HepG2 (cell line): ENCODE measurements at places on chromosomes 4 and X.

DNA sequence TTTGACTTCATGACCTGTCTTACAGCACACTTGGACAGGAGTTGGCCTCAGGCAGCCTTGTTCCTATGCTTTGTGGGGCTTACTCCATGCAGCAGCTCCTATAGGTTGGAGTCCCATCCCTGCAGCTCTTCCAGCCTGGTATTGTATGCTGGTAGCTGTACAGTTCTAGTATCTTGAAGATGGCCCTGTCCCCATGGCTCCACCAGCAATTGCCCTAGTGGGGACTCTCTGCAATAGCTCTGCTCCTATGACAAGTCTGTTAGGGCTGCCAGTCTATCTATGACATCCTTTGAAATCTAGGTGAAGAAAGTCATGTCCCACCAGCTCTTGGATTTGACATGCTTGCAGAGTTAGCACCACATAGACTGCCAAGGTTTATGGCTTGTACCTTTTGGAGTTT lies 252.6 kb downstream of the ANTXR2 start:
- DNase-seq, result no peak

- DNase-seq, result no peak
Observed at GRCh38 chr4:155245105-155245504, 36.7 kb downstream of the NPY2R start.

GRCh38 chr4:103111598-103111997 lies 12.0 kb upstream of the BDH2 start:
- no peak for DNase-seq

DNA sequence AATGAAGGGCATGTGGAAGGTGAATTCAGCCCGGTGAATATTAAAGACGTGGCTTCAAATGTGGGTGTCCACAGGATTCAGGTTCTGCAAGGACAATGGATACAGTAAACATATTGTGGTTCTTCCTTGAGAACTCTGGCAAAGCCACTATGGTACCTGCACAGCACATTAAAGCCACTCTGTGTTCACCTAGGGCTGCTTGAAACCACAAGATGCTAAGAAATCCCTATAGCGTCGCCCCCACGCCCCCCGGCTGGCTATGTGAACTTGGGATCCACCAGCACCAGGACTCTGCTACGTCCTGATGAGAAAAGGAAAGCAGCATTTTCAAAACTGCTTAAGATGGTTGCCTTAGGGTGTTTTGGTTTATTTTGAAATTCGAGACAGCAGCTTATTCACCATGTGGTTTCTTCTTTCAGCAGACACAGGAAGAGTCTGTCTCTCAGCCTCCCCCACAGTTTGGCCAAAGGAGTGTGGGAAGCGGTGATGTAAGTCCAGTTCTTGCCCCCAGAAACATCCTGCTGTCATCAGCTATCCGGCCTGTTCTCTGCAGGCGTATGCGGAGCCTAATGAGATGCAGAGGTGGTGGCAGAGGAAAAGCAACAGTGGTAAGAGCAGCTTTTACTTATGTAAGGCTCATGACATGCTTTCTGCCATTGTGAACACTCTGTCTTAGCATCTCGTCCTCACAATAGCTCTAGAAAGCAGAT lies 111.5 kb downstream of the AFAP1 start:
- DNase-seq, result no peak

DNA sequence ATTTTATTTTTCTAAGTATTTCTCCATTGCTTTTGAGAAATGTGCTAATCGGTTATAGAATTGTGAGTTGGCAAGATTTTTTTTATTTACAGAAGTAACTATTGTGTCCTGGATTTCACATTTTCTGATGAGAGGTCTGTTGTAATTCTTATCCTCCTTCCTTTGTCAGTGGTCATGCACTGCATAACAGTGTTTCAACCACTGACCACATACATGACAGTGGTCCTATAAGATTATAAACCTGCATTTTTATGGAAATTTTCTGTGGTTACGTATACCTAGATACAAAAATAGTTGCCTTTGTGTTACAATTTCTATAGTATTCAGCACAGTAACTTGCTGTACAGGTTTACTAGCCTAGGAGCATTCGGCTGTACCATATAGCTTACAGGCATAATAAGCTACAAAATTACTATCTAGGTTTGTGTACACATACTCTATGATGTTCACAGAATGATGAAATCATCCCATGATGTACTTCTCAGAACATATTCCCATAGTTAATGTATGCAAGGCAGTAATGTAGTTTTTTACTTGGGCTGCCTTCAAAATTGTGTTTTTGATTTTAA lies 47.8 kb downstream of the APELA start:
- no peak for DNase-seq

DNA sequence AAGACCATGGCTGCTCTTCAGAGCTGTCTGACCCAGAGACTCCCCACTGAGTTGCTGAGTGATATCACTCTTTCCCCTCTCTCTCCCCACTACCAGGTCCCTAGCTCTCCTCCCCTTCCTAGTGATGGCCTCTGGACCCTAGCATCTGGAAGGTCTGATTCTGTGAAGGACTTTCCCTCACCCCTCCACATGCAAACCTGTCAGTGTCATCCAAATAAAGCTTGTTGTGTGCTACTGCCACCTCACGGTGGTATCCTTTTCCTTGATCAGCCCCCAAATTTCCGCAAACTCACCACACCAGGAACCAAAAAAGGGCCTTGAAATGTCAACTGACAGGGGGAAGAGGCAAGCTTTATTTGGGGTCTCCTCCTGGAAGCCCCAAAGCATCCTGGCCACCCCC lies 500.2 kb downstream of the IDS start:
- DNase-seq, result no peak

GRCh38 chrX:11611161-11611560 lies 54.6 kb downstream of the ARHGAP6 start:
- no peak for DNase-seq

GRCh38 chrX:154135458-154136229 lies 8.4 kb upstream of the OPN1LW start:
- DNase-seq, result no peak

DNA sequence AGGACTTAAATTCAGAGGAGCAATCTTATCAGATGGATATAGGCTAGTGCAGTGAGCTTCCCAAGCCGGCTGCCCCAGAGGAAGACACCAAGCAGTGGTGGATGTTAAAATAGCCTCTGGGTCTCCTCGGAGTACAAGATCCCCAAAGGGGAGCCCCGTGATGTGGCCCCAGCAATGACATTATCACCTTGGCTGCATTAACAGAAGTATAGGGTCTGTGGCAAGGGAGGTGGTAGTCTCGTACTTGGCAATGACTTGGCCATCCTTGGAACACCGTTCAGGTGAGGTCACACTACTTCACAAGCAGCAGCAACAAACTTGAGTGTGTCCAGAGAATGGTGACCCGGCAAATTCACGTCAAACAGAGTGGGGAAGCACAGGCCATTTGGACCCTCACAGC lies 67.8 kb downstream of the PSAPL1 start:
- no peak for DNase-seq

DNA sequence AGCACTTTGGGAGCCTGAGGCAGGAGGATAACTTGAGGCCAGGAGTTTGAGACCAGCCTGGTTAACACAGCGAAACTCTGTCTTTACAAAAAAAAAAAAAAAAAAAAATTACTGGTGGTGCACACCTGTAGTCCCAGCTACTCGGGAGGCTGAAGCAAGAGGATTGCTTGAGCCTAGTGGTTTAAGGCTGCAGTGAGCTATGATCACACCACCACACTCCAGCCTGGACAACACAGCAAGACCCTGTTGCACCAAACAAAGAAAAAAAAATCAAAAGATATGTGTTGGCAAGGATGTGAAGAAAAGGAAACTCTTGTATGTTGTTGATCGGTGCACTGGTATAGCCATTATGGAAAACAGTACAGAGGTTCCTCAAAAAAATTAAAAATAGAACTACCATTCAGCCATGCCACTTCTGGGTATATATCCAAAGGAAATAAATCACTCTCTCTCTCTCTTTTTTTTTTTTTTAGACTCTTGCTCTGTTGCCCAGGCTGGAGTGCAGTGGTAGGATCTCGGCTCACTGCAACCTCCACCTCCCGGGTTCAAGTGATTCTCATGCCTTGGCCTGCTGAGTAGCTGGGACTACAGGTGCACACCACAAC lies 15.2 kb downstream of the SH3D19 start:
- no peak for DNase-seq

DNA sequence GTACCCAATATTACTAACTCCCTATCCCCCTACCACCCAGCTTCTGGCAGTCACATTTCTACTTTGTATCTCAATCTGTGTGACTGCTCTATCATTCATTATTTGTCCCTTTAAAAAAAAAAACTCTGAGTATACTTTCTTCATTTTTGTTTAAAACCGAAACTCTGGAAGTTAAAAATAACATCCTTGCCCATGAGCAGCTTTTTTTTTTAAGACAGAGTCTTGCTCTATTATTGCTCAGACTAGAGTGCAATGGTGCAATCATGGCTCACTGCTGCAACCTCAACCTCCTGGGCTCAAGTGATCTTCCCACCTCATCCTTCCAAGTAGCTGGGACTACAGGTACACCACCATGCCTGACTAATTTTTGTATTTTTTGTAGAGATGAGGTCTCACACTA lies 15.8 kb downstream of the UBE2K start:
- DNase-seq, result no peak

GRCh38 chr4:123731035-123731434 lies 334.4 kb downstream of the SPRY1 start:
- DNase-seq, result no peak

- no peak for DNase-seq
Observed at GRCh38 chr4:187378441-187378840, 617.1 kb upstream of the ZFP42 start.

GRCh38 chr4:12242354-12242753 lies 813.7 kb upstream of the HS3ST1 start:
- no peak for DNase-seq

GRCh38 chr4:126976850-126977632 lies 655.7 kb upstream of the INTU start:
- no peak for DNase-seq

- DNase-seq, result no peak
Observed at GRCh38 chr4:76679691-76680090, 218.3 kb downstream of the SOWAHB start.

- no peak for DNase-seq
Observed at GRCh38 chr4:66929748-66930147, 615.6 kb downstream of the CENPC start.

- DNase-seq, result no peak
Observed at GRCh38 chr4:17702641-17703040, 78.8 kb downstream of the FAM184B start.

GRCh38 chrX:119690921-119691716 lies 1.8 kb downstream of the SEPTIN6 start:
- DNase-seq, result no peak

DNA sequence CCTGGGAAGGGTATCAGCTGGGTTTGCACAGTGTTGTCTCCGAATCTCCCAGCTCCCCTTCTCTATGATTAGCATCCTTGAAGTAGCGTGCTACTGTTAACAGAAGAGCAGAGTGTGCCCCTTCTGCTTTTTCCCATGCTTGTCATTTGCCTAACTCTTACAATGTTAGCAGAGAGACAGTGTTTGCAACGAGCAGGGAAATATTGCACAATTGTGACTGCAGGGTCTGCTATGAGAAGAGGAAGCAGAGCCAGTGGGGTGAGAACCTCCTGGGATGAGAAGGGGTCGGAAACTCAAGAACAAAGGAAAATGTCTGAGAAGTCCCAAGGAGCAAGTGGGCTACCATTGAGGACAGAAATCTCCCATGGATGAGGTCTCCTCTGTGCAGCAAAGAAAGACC lies 7.8 kb upstream of the CHRNA9 start:
- DNase-seq, result no peak

DNA sequence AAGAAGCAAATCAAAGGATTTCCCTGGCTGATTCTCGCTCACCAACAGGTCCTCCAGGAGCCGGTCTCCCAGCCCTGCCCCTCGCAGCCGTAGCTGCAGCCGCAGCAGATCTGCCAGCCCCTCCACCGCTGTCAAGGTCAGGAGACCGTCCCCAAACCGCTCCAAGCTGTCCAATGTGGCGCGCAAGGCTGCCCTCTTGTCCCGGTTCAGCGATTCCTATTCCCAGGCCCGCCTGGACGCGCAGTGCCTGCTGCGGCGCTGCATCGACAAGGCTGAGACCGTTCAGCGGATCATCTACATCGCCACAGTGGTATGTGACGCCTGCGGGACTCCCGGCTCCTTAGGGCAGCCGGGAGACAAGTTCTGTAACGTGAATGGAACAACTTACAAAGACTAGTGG lies 25.6 kb downstream of the SPATA18 start:
- no peak for DNase-seq

DNA sequence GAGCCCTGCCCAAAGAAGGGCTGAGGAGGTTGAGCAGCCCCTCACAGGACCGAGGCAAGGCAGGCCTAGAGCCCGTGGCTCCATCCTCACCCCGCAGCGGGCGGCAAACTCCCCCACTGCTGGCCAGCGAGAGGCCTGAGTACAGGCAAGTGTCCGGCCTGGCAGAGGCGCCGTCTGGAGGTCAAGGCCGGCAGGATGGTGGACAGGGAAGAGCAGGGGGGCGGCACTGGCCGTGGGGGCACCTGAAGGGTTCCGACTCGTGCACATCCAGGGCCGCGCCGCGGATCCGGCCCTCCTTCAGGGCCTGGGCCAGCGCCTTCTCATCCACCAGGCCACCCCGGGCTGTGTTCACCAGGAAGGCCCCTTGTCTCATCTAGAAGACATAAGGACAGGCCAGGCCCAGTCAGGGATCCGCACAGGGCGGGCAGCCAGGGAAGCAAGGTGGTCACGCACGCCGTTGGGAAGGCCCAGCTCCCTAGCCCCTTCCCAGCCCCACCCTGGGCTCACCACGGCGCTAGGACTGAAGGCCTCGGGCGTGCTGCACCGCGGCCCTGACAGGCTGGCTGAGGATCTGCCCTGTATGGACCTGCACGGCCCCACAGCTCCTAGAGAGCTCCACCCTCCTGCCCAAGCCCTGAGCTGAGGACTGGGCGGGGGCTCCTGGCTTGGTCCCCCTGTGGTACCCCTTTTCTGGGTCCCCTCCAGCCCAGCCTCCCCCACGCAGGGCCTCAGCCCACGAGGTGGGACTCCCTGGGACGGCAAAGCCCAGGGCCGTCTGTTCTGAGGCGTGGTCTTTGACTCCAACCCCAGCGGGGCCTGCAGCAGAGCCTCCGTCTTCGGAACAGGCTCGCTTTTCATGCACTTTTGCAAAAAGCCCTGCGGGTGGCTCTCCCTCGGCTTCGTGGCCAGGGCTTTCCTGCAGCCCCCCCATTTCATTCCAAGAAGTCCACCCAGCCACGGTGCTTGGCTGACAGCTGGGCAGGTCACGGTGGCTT lies 34.5 kb downstream of the CTBP1 start:
- no peak for DNase-seq

- DNase-seq, result no peak
Observed at GRCh38 chr4:6172093-6172926, 28.0 kb downstream of the JAKMIP1 start.

- no peak for DNase-seq
Observed at GRCh38 chr4:48902266-48902665, 4.3 kb downstream of the OCIAD2 start.

DNA sequence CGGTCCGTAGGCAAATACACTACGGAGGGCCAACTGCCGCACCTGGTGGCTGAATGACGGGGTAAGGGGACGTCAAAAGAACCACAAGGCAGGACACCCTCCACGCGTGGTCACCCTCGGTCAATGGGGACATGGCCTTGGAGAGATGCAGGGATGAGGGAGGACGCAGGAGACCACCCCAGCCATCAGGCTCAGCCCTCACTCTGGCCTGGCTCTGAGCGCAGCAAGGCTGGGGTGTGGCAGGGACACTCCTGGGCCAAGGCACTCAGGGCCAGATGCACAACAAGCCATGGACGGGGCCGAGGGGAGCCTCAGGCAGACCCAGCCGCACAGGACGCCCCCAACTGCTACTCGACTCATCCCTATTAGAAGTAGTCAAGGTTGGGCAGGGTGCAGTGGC lies 36.5 kb downstream of the GAK start:
- DNase-seq, result no peak
